ENCODE measurements at places on chromosomes 16 and 17.

DNA sequence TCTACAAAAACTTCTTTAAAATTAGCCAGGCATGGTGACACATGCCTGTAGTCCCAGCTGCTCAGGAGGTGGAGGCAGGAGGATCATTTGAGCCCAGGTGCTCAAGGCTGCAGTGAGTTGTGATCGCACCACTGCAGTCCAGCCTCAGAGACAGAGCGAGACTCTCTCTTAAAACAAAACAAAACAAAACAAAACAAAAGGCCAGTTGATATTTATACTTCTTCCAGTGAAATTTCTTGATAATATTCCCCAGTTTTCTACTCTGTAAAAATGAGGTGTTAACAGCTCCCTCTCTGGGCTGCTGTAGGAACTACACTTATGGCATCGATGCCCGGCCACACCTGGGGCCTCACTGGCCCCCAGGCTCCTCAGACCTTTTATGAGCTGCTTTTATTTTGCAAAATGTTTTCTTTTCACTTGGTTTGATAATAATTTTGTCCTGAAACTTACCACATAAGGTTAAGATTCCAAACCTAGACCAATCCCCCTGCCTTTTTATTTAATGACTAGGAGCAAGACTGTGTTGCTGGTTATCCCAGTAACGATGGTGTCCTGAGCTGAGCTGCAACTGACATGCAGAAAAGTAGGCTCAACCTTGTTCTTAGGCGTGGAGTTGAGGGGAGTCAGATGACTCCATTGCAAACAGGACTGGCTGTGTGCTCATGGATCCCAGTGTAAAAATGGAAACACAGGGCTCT lies 17.6 kb downstream of the MAPK8IP3 start:
- DNase-seq: no peak

DNA sequence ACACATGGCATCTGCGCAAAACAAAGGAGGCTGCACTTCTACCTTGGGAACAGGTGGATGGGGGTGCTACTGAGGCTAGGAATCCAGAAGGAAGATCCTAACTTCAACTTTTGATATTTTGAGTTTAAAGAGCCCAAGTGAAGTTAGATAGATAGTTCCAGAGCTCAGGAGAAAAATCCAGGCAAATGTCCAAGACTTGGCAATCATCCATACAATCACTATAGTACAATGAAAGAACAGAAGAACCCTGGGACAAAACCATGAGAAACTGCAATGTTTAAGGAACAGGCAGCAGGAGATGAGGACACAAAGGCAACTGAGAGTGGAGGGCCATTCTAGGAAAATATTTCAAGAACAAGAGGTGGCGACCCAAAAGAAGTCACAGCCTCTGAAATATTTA lies 12.4 kb downstream of the CDYL2 start:
- DNase-seq: no peak

DNA sequence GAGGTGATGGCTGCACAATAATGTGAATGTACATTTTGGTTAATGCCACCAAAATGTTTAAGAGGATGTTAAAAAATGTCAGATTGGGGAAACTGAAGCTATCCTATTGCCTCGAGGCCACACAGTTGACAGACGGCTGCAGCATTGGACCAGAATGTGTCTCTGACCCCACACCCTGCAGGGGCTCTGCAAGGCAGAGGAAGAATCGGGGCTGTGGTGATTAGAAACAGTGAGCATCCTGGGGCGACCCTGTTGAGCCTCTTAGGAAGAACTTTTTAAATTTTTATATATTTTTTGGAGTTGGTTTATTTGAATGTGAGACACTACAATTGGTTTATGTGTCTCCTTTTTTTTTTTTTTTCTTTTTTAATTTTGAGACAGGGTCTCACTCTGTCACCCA lies 15.0 kb upstream of the ADORA2B start:
- DNase-seq: no peak

- no peak for DNase-seq
These were observed 100.2 kb downstream of the KATNIP start for GRCh38 chr16:27650073-27650701.

GRCh38 chr16:25586826-25587225 lies 104.9 kb upstream of the HS3ST4 start:
- DNase-seq: no peak

GRCh38 chr16:8931859-8932258 lies 31.8 kb downstream of the USP7 start:
- DNase-seq: no peak

DNA sequence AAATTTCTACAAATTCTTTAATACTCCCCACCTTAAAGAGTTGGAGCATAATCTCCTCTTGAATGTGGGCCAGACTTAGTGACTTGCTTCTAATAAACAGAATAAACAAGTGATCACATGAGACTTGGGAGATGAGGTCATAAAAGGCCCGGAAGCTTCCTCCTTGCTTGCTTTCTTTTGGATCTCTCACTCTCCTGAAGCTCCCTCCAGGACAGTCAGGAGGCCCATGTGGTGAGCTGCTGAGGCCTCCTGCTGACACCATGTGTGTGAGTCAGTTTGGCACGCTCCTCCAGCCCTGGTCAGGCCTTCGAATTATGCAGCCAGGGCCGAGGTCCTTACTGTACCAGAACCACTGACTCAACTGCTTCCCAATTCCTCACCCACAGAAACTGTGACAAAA lies 53.2 kb downstream of the NDEL1 start:
- DNase-seq: peak; percentile 25

DNA sequence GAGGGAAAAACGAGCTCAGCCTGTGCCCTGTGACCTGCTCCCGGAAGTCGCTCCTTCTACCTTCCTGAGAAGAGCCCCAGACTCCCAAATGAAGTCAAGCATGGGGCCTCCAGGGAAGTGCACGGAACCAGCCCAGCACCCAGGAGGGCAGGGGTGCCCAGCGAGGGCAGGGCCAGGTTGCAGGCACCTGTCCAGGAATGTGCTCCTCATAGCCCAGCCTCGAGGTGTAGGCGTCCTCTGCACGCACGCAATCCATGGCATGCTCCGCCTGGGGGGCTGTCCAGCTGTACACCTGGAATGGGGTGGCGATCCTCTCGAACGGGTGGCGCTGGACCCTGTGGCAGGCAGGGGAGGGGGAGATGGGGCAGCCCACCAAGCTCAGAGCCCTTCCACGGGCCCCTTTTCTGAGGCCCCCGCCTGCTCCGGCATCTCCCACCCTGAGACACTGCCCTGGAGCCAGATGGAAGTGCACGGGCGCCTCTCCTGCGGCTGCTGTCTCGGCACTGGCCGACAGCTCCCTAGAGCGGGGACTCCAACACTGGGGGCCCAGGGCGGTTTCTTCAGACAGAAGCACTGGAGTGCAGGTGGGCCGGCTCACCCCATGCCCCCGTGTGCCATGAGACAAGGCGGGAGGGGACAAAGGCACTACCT lies 10.9 kb downstream of the CLUH start:
- no peak for DNase-seq

DNA sequence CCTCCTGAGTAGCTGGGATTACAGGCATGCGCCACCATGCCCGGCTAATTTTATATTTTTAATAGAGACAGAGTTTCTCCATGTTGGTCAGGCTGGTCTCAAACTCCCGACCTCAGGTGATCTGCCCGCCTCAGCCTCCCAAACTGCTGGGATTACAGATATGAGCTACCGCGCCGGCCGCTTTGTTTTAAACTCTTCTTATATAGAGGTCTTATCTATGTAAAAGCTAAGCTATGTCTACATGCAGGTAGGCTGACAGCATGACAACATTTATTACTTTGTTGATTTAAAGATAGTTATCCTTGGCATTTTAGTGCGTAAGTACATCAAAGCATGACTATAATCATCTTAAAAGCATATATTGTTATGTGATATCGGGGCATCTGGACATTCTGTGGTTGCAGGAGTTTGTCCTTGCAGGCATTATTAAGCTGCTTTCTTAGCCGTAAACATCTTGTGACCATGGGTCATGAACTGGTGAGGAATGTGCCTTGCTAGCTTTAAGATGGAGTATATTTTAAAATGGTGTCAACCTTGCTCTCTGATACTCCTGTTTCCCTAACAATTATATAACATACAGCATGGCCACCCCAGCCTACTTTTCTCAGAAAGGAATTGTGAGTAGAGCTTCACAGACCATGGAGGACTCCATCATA lies 45.8 kb upstream of the TAOK1 start:
- no peak for DNase-seq

DNA sequence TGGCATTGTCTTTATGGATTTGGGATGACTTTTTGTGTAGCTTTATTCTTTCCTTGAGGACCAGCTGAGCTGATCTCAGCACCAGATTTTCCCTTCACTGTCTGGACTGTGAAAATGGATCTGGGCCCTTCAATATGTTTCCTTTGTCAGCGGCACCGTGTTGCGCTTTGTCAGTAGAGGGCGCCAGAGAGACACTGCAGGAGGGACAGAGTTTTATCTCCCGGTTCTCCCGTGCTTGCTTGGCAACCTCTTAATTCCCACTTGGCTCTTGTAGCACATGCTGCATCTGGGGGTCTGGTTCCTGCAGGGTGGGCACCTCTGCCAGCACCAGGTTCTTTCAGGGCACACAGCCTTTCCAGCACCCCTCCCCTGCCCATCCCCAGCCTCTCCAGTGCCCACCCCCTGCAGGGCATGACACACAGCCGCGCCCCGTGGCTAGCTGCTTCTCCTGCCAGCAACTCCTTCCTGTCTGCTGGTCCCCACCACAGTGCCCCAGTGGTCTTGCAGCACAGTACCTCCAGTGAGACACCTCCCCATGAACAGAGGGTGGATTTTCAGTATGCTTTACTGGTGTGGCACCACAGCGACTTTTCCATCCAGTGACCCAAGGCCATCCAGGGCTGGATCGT lies 19.6 kb downstream of the OR1D5 start:
- DNase-seq: no peak

GRCh38 chr17:59542960-59543635 lies 22.3 kb upstream of the DHX40 start:
- no peak for DNase-seq

DNA sequence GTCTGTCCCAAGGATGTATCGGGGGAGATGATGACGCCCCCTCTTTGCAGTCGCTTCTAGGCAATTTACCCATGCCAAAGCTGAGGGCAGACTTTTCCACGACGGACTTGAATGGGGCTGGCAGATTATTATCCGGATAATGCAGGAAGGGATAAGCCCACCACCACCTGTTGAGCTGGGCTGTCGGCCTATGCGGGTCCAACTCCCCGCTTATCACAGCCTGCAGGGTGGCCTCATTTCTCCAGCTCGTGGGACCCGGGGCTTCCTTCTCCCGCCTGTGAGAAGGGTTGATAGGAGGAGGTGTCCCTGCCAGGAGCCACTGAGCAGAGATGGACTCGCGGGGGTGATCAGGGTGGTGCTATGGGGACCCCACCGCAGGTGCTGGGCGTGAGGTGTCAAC lies 559 bp downstream of the CACNG5 start:
- no peak for DNase-seq

DNA sequence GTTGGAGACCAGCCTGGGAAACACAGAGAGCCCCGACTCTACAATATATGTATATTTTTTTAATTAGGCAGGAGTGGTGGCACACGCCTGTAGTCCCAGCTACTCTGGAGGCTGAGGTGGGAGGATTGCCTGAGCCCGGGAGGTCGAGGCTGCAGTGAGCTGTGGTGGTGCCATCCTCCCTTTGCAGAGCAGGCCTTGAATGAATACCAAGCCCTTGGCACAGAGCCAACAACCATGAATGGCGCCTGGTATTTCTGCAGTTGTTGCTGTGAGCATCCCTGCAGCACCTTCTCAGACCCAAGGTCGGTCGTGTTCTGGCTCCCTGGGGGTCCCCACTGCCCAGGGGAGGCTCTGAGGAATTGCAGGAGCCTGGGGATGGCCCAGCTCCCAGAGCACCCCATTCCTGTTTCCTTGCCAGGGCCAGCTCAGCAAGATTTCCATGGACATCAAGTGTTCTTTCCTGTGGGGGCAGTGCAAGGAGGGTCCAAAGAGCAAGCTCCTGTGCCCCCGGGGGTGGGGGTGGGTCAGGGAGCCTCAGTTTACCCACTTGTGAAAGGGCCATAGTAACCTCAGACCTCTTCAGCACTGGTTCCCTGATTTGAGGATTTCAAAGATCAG lies 25.6 kb upstream of the RMI2 start:
- DNase-seq: no peak

DNA sequence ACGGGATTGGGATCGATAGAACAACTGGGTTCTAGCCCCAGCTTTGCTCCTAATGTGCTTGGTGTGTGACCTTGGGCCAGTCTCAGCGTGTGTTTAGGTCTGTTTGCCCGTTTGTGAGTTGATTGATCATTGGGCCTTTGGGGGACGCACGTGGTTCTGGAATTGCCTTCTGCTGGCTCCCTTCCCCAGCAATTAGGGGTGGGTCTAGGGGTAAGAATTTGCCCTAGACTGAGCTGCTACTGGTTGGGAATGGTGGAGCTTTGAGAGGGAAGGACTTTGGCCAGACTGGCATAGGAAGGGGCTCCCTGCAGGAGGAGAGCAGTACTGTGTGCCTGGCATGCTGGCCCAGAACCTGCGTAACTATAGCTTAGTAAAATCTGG lies 1.5 kb downstream of the SPNS2 start:
- no peak for DNase-seq

DNA sequence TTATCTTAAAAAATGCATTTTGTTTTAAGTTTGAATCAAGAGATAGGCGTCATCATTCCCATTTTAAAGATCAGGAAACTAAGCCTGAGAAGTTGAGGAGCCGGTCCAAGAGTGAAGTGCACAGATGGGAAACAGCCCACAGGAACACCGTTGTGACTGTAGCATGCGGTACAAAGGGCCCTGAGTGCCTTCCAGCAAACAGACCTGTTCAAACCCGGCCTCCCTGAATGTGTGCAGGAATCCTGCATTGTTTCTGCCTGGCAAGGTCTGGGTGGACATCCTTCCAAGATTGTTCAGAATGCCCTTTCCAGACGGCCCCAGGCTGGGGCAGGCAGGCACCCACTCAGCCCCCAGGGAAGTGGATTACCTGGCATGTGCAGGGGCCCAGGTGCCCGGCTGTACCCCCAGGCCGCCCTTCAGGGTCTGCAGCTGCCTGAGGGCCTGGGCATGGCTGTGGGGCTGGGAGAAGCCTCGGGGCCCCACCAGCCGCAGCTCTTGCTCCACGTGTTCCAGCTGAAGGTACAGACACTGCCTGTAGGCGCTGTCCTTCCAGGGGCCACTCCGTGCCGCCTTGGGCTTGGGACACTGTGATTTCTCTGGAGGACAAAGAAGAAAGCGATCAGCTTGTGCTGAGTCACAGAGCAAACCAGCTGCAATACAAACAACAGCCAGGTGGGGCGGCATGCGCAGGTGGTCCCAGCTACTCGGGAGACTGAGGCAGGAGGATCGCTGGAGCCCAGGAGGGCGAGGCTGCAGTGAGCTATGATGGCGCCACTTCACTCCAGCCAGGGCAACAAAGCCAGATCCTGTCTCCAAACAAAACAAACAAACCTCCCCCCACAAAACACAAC lies 45.0 kb upstream of the GCSH start:
- no peak for DNase-seq

GRCh38 chr17:22138861-22139469 lies 446.6 kb downstream of the KCNJ18 start:
- no peak for DNase-seq

- no peak for DNase-seq
These were observed 149.2 kb downstream of the MAF start for GRCh38 chr16:79451196-79451816.

DNA sequence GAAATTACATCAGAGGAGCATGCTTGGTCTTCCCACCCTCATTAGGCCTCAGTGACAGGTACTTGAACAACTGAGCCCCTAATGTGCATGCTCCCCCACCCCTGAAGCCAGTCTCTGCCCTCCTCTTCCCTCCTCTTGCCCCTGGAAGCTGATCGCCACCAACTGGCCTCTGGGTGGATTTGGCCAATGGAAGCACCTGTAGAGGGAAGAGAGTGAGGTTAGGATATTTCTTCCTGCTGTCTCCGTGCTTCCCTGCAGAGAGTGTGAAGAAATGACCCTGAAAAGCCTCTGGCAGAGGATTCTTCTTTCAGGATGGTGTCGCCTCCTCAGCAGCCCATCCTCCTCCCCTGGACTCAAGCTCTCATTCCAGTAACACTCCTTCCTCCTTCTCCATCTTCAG lies 5.9 kb upstream of the CBLN1 start:
- no peak for DNase-seq
